ENCODE measurements at places on chromosomes 11 and 22. TPM values are rescaled to one million over a fixed set of nuclear protein-coding genes. Genes with fewer than 3 reads are reported as not detected.

IGSF22 gene
- not detected for total RNA-seq

TMEM191C gene
- 1.3 TPM for total RNA-seq

ABCG4 gene
- total RNA-seq: not detected

BIK gene
- 6.3 TPM for total RNA-seq

OR8K3 gene
- not detected for total RNA-seq

PPFIBP2 gene
- total RNA-seq: 52.5 TPM

SPDYC gene
- total RNA-seq: not detected

MRGPRE gene
- not detected for total RNA-seq

FADS3 gene
- 5.7 TPM for total RNA-seq

CCDC73 gene
- total RNA-seq: 0.11 TPM

NFAM1 gene
- total RNA-seq: 0.36 TPM

ZNF195 gene
- 34.6 TPM for total RNA-seq

OR51B5 gene
- total RNA-seq: 0.18 TPM

SPINDOC gene
- 36.3 TPM for total RNA-seq

DTX4 gene
- total RNA-seq: 25.8 TPM

C11orf65 gene
- total RNA-seq: 0.21 TPM

EXPH5 gene
- 11.1 TPM for total RNA-seq

ZP1 gene
- not detected for total RNA-seq

SLC35F2 gene
- total RNA-seq: 33.9 TPM

CLMP gene
- total RNA-seq: 0.21 TPM

RTCB gene
- total RNA-seq: 89.9 TPM

BBOX1 gene
- total RNA-seq: not detected

IL17RA gene
- 9.4 TPM for total RNA-seq

TSPAN4 gene
- total RNA-seq: 9.0 TPM

DRICH1 gene
- total RNA-seq: 0.24 TPM

TTC17 gene
- total RNA-seq: 36.1 TPM

PANX2 gene
- 0.44 TPM for total RNA-seq

TEX12 gene
- total RNA-seq: not detected

MPEG1 gene
- total RNA-seq: 12.3 TPM

EFCAB6 gene
- 0.36 TPM for total RNA-seq

CDC42EP2 gene
- total RNA-seq: 0.66 TPM

CCDC116 gene
- total RNA-seq: 0.29 TPM

ANGPTL5 gene
- not detected for total RNA-seq

MUC6 gene
- 0.19 TPM for total RNA-seq

SEC14L6 gene
- total RNA-seq: not detected

CENATAC gene
- total RNA-seq: 19.0 TPM

LMO2 gene
- total RNA-seq: 0.98 TPM

SPA17 gene
- total RNA-seq: 2.9 TPM

SLC29A2 gene
- total RNA-seq: 4.7 TPM

DEUP1 gene
- not detected for total RNA-seq

OSM gene
- 1.2 TPM for total RNA-seq

PGA5 gene
- not detected for total RNA-seq
